Thoracic aorta endothelial cell (primary cell): ENCODE measurements at places on chromosomes 6 and 20. TPM values are rescaled to one million over a fixed set of nuclear protein-coding genes. Genes with fewer than 3 reads are reported as not detected.

The CCN2 gene
- 711 and 937 TPM in 2 replicates for total RNA-seq

The GHRH gene
- not detected in 2 replicates for total RNA-seq

The CCN5 gene
- total RNA-seq = 0.13 TPM in 1 of 2 replicates, not detected in the other

The HLA-DPA1 gene
- 5.2 and 16.8 TPM in 2 replicates for total RNA-seq

The BHLHE23 gene
- total RNA-seq = not detected in 2 replicates

The MICB gene
- 22.5 and 33.1 TPM in 2 replicates for total RNA-seq

The ELMO2 gene
- 37.1 and 39.8 TPM in 2 replicates for total RNA-seq

The GPX5 gene
- total RNA-seq = not detected in 2 replicates

The ZNF311 gene
- 0.50 and 0.66 TPM in 2 replicates for total RNA-seq

The NDUFAF5 gene
- 23.5 and 24.5 TPM in 2 replicates for total RNA-seq

The CASS4 gene
- total RNA-seq = under 0.01 TPM in 1 of 2 replicates, not detected in the other
